HepG2 (cell line): ENCODE measurements at places on chromosomes 16 and 17. TPM values are rescaled to one million over a fixed set of nuclear protein-coding genes. Genes with fewer than 3 reads are reported as not detected.

DNA sequence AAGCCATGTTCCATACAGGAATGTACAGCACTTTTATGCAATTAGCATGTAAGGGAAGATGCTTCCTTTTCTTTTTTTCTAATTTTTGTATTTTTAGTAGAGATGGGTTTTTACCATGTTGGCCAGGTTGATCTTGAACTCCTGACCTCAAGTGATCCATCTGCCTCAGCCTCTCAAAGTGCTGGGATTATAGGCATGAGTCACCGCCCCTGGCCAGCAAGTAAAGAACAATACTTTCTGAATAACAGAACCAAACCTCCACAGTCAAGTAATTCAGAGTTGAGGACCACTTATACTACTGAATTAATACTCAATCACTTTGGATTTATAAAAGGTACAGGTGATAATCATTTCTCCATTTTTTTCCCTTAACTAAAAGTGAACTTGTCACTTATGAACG lies 13.0 kb downstream of the C16orf87 start:
- peaks cover 1% of the 10 kb centered on the region; the same call in 1 of the 2 replicates for H3K36me3 ChIP-seq
- no peak overlapping the region for H3K27ac ChIP-seq
- DNase-seq = no peak

Gene FAM171A2
- total RNA-seq = 1.0 and 1.8 TPM in 2 replicates

- DNase-seq = no peak
- H3K36me3 ChIP-seq = no peaks in the 10 kb centered on the region
- peaks cover 30% of the 10 kb centered on the region for H3K4me1 ChIP-seq
These were observed 223.6 kb upstream of the CIBAR2 start for GRCh38 chr16:85335584-85336491.

- H3K27me3 ChIP-seq = no peaks in the 10 kb centered on the region
- no peaks in the 10 kb centered on the region for H3K36me3 ChIP-seq
- no peak for DNase-seq
- H3K27ac ChIP-seq = no peak overlapping the region
- no peak overlapping the region for H3K4me3 ChIP-seq
These were observed 51.4 kb downstream of the RAP1GAP2 start for GRCh38 chr17:2847381-2848333.

DNA sequence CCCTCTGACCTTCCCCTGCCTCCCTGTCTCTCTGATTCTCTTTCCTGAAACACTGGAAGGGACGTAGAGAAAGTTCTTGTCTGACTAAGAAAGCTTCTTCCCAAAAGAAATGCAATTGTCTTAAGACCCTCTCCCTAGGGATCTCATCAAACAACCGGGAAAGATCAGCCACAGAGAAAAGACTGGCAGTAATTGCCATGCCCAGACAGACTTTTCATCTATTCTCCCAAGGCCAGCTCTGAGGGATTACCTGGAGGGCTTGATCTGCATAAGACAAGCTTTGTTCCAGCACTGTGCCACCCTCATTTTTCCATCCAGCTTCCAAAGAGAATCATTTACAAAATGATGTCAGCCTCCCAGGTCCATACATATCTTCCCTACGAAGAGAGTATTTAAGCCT lies 38.8 kb upstream of the HS3ST3A1 start:
- no peaks in the 10 kb centered on the region for H3K36me3 ChIP-seq
- no peaks in the 10 kb centered on the region for H3K4me1 ChIP-seq
- no peak overlapping the region for H3K27ac ChIP-seq
- no peak for DNase-seq
- peaks cover 6% of the 10 kb centered on the region; the same call in 1 of the 3 replicates for H3K27me3 ChIP-seq

GRCh38 chr17:56319531-56319930 lies 166.3 kb downstream of the ANKFN1 start:
- H3K27ac ChIP-seq = no peak overlapping the region
- peaks cover 5% of the 10 kb centered on the region; the same call in 2 of the 3 replicates for H3K27me3 ChIP-seq
- H3K36me3 ChIP-seq = no peaks in the 10 kb centered on the region
- DNase-seq = peak; percentile 58
- no peaks in the 10 kb centered on the region for H3K4me1 ChIP-seq
- no peak overlapping the region for H3K4me3 ChIP-seq

- no peak for DNase-seq
- H3K36me3 ChIP-seq = peaks cover 27% of the 10 kb centered on the region
- H3K27ac ChIP-seq = peak overlapping the region; percentile 70
- H3K4me3 ChIP-seq = peak overlapping the region; percentile 99
These were observed 541 bp downstream of the GPT2 start for GRCh38 chr16:46884513-46885293.

GRCh38 chr16:65618333-65618732 lies 496.5 kb upstream of the CDH11 start:
- DNase-seq = no peak
- H3K27me3 ChIP-seq = no peaks in the 10 kb centered on the region
- H3K4me1 ChIP-seq = no peaks in the 10 kb centered on the region
- H3K4me3 ChIP-seq = no peak overlapping the region
- no peaks in the 10 kb centered on the region for H3K36me3 ChIP-seq

Gene NDUFB10
- 143 and 157 TPM in 2 replicates for total RNA-seq

GRCh38 chr17:44220213-44221083 lies 973 bp upstream of the UBTF start:
- H3K36me3 ChIP-seq = peaks cover 16% of the 10 kb centered on the region
- H3K4me3 ChIP-seq = peak overlapping the region; percentile 88
- no peak for DNase-seq
- peak overlapping the region; percentile 89 for H3K27ac ChIP-seq
- H3K4me1 ChIP-seq = peaks cover 34% of the 10 kb centered on the region

Gene FAM83G
- 14.0 and 18.6 TPM in 2 replicates for total RNA-seq

- no peak for DNase-seq
- H3K4me3 ChIP-seq = no peak overlapping the region
- peaks cover 24% of the 10 kb centered on the region for H3K4me1 ChIP-seq
- no peaks in the 10 kb centered on the region for H3K36me3 ChIP-seq
These were observed 49.9 kb upstream of the DOC2B start for GRCh38 chr17:231191-231965.

- no peaks in the 10 kb centered on the region for H3K36me3 ChIP-seq
- no peaks in the 10 kb centered on the region; the same call in 2 of the 3 replicates for H3K27me3 ChIP-seq
- no peak for DNase-seq
- no peak overlapping the region for H3K27ac ChIP-seq
- H3K4me3 ChIP-seq = no peak overlapping the region
- peaks cover 7% of the 10 kb centered on the region; the same call in 1 of the 2 replicates for H3K4me1 ChIP-seq
These were observed 46.9 kb downstream of the ACSM1 start for GRCh38 chr16:20650400-20651166.

GRCh38 chr17:14337596-14338079 lies 36.8 kb downstream of the HS3ST3B1 start:
- no peak overlapping the region for H3K27ac ChIP-seq
- H3K4me3 ChIP-seq = no peak overlapping the region
- H3K36me3 ChIP-seq = peaks cover 6% of the 10 kb centered on the region; the same call in 1 of the 2 replicates
- peaks cover 62% of the 10 kb centered on the region for H3K4me1 ChIP-seq

Gene METTL22
- 23.3 and 36.2 TPM in 2 replicates for total RNA-seq

DNA sequence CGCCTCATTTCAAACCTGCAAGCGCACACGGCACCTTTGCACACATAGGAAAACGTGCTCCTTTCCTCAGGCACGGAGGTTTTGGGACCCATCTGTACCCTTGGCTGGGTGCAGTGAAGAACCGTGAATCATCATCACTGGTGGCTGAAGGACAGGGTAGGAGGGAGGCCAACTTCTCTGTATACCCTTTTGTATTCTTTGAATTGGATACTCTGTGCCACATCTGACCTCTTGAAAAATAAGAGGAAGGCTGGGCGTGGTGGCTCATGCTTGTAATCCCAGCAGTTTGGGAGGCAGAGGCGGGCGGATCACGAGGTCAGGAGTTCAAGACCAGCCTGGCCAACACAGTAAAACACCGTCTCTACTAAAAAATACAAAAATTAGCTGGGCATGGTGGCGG lies 11.7 kb downstream of the GPRC5B start:
- no peak overlapping the region for H3K27ac ChIP-seq
- no peak for DNase-seq
- H3K4me1 ChIP-seq = no peaks in the 10 kb centered on the region
- no peak overlapping the region for H3K4me3 ChIP-seq

DNA sequence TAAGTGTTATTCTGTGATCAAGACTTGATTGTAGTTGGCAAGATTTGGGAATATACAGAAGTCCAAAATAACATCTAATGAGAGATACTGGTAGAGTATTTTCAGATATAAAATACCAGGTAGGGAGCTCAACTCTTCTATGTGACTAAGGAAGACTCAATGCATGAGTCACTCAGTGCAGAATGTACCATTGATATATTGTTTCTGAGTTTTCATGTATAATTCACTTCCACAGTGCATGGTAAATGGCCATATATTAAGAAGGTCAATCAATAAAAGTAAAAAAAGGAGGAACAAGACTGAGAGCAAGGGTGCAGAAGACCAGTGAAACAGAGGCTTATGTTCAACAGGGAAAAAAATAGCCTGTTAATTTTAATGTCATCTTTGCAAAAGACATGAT lies 1387.9 kb downstream of the CDH8 start:
- no peaks in the 10 kb centered on the region for H3K27me3 ChIP-seq
- no peak for DNase-seq
- H3K4me1 ChIP-seq = no peaks in the 10 kb centered on the region
- H3K36me3 ChIP-seq = no peaks in the 10 kb centered on the region
- no peak overlapping the region for H3K27ac ChIP-seq

- peaks cover 6% of the 10 kb centered on the region; the same call in 1 of the 3 replicates for H3K27me3 ChIP-seq
- no peak overlapping the region for H3K4me3 ChIP-seq
These were observed 115.2 kb downstream of the COPRS start for GRCh38 chr17:31743797-31744196.

DNA sequence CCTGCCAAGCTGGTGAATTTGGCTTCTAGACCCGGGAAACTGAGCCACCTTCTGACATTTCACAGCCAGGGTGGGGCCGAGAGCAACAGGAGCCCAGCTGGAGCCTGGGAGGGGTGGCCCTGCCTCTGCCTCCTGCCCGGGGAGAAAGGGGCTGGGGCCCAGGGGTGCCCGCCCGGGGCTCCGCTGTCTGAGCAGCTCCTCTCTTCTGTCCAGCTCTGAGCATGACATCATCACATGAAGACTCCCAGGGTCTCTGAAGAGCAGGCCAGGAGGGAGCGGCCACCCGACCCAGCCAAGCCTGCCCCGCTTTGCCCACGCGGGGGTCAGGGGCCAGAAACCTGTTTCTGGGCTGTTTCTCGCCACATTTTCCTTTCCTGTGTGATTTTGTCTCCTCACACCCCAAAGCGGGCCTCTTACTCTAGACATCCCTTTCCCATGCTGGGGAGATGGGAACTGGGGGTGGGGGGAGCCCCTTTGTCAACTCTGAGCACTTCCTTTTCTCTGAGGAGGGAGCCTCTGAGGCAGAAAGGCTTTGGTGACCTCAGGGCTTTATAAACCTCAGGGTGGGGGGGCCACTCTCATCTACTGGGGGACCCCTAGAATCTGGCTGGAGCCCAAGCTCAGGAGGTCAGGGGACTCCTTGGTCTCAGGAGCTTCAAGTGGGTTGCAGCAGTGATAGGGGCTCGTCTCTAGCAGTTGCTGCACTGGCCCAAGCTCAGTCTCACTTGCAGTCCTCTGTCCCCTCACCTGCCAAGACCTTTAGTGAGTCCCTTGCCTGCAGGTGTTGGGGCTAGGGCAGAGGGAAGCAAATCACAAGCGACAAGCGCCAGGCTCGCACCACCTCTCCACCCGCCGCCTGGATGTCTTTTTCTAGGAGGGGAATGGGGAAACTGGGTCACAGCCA lies 7.6 kb downstream of the UBALD2 start:
- H3K4me3 ChIP-seq = no peak overlapping the region
- peaks cover 12% of the 10 kb centered on the region; the same call in 1 of the 3 replicates for H3K36me3 ChIP-seq
- no peak overlapping the region for H3K27ac ChIP-seq
- DNase-seq = no peak
- peaks cover 30% of the 10 kb centered on the region for H3K4me1 ChIP-seq

DNA sequence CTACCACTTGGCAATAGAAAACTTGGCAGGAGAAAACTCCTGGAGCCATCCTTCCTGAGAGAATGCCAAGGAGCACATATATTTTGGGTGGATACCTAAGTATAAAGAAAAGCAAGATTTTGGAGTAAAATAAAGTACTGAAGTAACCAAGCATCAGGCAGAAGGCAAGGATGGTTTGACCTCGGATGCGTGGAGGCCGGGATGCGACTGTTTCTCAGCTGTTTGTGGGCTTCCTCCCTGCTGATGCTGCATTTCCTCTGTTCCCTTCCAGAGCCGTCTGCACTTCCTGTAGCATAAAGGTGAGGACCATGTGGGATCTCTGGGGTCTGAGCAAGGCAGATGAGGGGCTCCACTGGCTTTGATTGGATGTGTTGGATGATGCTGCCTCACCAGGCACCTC lies 5.5 kb upstream of the TCF25 start:
- H3K27me3 ChIP-seq = no peaks in the 10 kb centered on the region
- no peak for DNase-seq
- H3K4me1 ChIP-seq = peaks cover 12% of the 10 kb centered on the region
- no peak overlapping the region for H3K27ac ChIP-seq
- no peak overlapping the region for H3K4me3 ChIP-seq

DNA sequence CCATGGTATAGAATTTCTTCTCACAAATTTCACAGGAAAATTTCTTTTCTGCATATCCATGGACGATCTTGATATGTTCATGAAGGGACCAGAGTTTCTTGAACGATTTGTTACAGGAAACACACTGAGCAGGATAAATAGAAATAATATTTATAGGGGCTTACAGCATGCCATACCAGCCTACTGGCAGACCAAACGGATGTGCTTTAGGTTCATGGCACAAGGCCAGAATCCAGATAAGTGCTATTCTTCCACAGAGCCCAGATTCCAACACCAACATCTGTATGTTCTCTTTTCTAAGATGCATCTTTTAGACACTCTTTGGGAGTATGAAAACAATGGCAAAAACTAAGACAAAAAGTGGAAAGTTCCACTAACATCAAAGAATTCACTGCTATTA lies 49.3 kb downstream of the ZNF652 start:
- no peak overlapping the region for H3K27ac ChIP-seq
- H3K27me3 ChIP-seq = no peaks in the 10 kb centered on the region
- no peak for DNase-seq
- peaks cover 9% of the 10 kb centered on the region for H3K36me3 ChIP-seq
- H3K4me3 ChIP-seq = no peak overlapping the region

Gene TEX14
- total RNA-seq = 0.07 TPM in 1 of 2 replicates, not detected in the other

Gene DPEP2
- total RNA-seq = not detected in 2 replicates

DNA sequence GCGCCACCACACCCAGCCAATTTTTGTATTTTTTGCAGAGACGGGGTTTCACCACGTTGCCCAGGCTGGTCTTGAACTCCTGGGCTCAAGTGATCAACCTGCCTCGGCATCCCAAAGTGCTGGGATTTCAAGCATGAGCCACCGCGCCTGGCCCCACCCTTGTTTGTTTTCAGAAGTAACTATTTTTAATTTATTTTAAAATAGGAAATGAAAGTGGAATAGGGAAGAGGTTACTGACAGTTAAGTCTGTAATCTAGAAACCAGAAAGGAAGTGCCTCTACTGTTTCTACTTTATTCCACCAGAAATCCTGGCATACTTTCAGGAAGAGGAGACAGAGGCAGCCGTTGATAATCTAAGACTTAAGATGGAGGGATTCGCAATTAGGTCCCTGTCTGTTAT lies 225.6 kb downstream of the TANC2 start:
- H3K4me1 ChIP-seq = no peaks in the 10 kb centered on the region
- DNase-seq = no peak
- H3K4me3 ChIP-seq = no peak overlapping the region
- no peak overlapping the region for H3K27ac ChIP-seq

DNA sequence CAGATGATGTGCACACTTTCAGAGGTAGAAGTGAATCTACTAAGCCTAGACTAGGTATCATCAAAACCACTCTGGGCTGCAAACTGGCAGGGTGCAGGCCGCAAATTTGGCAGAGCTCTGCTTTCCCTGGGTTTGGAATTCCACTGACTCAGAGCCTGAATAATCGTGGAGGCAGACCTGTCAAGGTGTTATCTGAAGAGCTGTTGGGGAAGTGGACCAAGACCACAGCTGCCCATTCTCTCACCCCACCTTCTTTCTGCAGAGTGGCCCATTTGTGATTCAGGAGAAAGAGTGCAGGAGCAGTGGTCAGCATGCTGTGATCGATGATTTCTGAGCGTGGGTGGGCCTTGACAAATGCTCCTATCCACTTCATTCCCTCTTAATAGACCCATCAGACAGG lies 45.8 kb upstream of the CBLN1 start:
- no peak overlapping the region for H3K4me3 ChIP-seq
- no peaks in the 10 kb centered on the region for H3K36me3 ChIP-seq
- no peaks in the 10 kb centered on the region for H3K27me3 ChIP-seq
- no peaks in the 10 kb centered on the region for H3K4me1 ChIP-seq
